T-helper 17 cell (primary cell): ENCODE measurements at places on chromosomes 1 and 21. TPM values are rescaled to one million over a fixed set of nuclear protein-coding genes. Genes with fewer than 3 reads are reported as not detected.
A peak's percentile ranks its signal among the peaks of the same experiment; 100 is the strongest.

GRCh38 chr1:234871710-234872271 is 256.8 kb downstream of the TOMM20 start:
- no peaks in the 10 kb centered on the region for H3K36me3 ChIP-seq
- no peaks in the 10 kb centered on the region for H3K27me3 ChIP-seq
- peaks cover 16% of the 10 kb centered on the region for H3K4me1 ChIP-seq
- peak overlapping the region; percentile 77 for H3K27ac ChIP-seq

DNA sequence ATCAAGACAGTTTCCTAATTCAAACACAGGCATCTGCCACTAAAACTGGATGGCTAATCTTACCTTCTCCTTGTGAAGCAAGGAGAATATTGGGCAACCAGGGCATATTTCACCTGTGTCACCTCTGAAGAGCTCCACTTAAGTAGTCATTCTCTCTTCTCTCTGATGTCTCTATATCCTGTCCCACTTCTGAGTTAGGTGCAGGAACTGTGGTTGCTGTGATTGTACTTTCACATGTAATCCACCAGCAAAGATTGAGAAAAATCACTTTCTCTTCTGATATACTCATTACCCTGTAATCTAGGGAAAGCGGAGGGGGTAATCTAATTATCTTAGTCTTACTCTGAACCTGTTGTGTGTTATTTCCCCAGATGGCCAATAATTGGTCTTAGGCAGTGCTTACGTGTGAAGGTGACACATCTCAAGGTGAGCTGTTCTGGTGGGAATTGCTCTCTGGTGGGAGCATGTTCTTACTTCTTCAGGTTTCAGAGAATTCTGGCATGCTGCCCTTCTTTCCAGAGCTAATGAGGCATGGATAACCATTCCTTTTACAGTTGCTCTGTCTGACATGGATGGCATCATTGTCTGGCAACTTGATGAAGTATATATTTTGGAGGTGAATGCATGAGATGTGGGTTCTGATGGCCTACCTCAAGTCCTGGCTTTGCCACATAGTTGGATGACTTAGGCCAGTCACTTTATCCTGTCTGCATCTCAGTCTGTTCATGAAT is 12.0 kb downstream of the XCL2 start:
- no peaks in the 10 kb centered on the region for H3K27me3 ChIP-seq
- peak overlapping the region; percentile 68 for H3K27ac ChIP-seq
- no peaks in the 10 kb centered on the region for H3K36me3 ChIP-seq
- peak overlapping the region; percentile 75 for H3K4me3 ChIP-seq
- peaks cover 50% of the 10 kb centered on the region for H3K4me1 ChIP-seq
- no peak for DNase-seq

- peaks cover 8% of the 10 kb centered on the region for H3K36me3 ChIP-seq
- DNase-seq: peak; percentile 56
- no peaks in the 10 kb centered on the region for H3K27me3 ChIP-seq
- H3K4me1 ChIP-seq: peaks cover 49% of the 10 kb centered on the region
These were observed 36.0 kb upstream of the IL19 start for GRCh38 chr1:206734499-206735142.

GRCh38 chr1:228743405-228743804 is 8.1 kb downstream of the RHOU start:
- no peak for DNase-seq
- peak overlapping the region; percentile 49 for H3K27ac ChIP-seq
- H3K4me1 ChIP-seq: peaks cover 19% of the 10 kb centered on the region
- no peaks in the 10 kb centered on the region for H3K27me3 ChIP-seq

The ACTL8 gene
- total RNA-seq: not detected

DNA sequence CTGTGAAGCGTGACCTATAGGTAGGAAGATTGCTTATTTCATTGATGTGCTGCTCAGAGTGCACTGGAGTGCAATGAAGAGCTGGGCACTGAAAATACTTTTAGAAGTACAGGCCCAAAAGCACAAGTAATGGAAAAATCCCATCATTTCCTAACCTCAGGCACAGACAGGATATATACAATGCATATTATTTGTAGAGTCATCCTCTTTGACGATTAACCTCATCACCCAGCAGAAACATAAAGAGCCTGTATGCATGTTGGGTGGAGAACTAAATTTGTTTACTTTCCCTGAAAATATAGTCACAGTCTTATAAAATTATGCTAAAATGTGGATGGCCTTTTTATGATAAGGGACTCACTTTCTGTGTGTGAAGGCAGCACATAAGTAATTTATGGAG is 98.1 kb downstream of the TNNI3K start:
- H3K27ac ChIP-seq: no peak overlapping the region
- H3K4me1 ChIP-seq: no peaks in the 10 kb centered on the region
- no peaks in the 10 kb centered on the region for H3K27me3 ChIP-seq
- no peak for DNase-seq
- H3K4me3 ChIP-seq: no peak overlapping the region
- no peaks in the 10 kb centered on the region for H3K36me3 ChIP-seq

DNA sequence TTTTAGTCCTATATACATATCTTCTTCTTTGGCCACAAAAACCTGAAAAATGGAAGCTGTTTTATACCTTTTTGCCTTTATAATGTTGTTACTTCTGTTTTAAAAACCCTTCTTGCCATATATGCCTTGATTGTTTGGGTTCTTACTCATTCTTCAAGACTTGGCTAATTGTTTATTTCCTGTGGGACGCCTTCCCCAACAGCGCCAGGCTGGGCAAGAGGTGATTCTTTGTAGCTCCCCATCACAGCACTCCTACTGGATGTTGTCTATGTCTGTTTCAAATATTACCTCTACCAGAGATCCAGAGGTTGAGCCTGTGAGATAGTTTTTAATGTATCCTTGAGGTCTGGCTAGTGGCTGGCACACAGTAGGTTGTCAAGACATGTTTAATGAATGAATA is 73.2 kb upstream of the CYP2J2 start:
- H3K27ac ChIP-seq: no peak overlapping the region
- H3K27me3 ChIP-seq: peaks cover 51% of the 10 kb centered on the region
- H3K4me3 ChIP-seq: no peak overlapping the region
- H3K4me1 ChIP-seq: no peaks in the 10 kb centered on the region
- no peaks in the 10 kb centered on the region for H3K36me3 ChIP-seq

The TAS1R1 gene
- total RNA-seq: not detected

- H3K27ac ChIP-seq: no peak overlapping the region
- H3K36me3 ChIP-seq: no peaks in the 10 kb centered on the region
- H3K27me3 ChIP-seq: peaks cover 33% of the 10 kb centered on the region
- H3K4me3 ChIP-seq: no peak overlapping the region
These were observed 2.1 kb downstream of the CLCA1 start for GRCh38 chr1:86470859-86471258.

DNA sequence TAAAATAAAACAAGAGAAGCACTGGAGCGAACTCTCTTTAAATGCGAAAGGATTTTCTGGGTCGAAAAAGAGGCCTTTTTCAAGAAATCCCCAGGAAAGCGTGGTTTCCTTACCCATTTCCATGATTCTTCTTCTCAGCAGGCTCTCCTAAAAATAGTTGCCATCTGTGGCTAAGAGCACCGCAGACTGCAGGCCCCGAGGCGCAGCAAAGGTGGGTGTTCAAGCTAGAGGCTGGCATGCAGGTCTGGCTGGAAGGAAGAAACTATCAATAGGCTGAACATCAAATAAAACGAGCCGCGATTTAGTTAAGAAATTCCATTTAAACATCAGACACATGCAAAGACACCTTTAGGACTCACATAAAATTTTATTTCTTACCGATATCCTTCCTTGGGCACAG is 135.1 kb downstream of the ADAMTS1 start:
- DNase-seq: no peak
- H3K27ac ChIP-seq: no peak overlapping the region

DNA sequence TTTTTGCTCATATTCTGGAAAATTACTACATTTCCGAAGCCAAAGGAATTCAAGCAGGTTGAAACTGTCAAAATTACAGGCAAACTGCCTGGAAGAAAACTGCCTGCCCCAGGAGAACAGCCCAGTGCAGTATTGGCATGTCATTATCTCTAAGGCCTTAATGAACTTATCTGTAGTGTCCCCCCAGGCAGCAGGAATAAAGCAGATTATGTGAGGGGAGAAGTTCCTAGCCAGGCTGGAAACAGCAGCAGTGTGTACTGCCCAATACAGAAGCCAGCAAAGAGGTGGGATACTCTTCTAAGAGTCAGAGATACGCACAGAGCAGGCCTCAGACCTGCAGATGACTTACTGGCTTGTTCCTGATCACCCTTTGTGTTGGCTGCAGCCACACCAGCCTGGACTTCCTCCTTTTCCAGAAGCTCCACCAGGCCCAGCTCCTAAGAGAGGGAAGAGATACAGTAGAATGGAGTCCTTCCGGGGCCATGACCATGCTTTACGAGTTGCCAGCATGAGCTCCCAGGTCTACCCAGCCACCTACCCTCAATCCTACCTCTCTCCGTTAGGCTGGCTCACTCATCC is 11.7 kb downstream of the IQGAP3 start:
- H3K36me3 ChIP-seq: no peaks in the 10 kb centered on the region
- H3K4me1 ChIP-seq: no peaks in the 10 kb centered on the region
- H3K27me3 ChIP-seq: no peaks in the 10 kb centered on the region
- H3K4me3 ChIP-seq: no peak overlapping the region
- no peak for DNase-seq
- no peak overlapping the region for H3K27ac ChIP-seq

- peaks cover 4% of the 10 kb centered on the region for H3K36me3 ChIP-seq
- peaks cover 5% of the 10 kb centered on the region for H3K4me1 ChIP-seq
These were observed 55.9 kb upstream of the BTG3 start for GRCh38 chr21:17668479-17669140.

- H3K27me3 ChIP-seq: no peaks in the 10 kb centered on the region
- no peaks in the 10 kb centered on the region for H3K4me1 ChIP-seq
- H3K27ac ChIP-seq: no peak overlapping the region
- H3K4me3 ChIP-seq: no peak overlapping the region
- DNase-seq: no peak
These were observed 7.5 kb upstream of the GPR153 start for GRCh38 chr1:6268415-6268814.

GRCh38 chr1:30768159-30768829 is 10.7 kb upstream of the LAPTM5 start:
- H3K27me3 ChIP-seq: no peaks in the 10 kb centered on the region
- no peak for DNase-seq
- H3K4me3 ChIP-seq: no peak overlapping the region
- no peak overlapping the region for H3K27ac ChIP-seq

GRCh38 chr1:76786222-76786621 is 81.1 kb upstream of the ST6GALNAC5 start:
- no peak overlapping the region for H3K27ac ChIP-seq
- peaks cover 5% of the 10 kb centered on the region for H3K27me3 ChIP-seq
- H3K4me1 ChIP-seq: no peaks in the 10 kb centered on the region
- DNase-seq: no peak
- H3K36me3 ChIP-seq: no peaks in the 10 kb centered on the region

DNA sequence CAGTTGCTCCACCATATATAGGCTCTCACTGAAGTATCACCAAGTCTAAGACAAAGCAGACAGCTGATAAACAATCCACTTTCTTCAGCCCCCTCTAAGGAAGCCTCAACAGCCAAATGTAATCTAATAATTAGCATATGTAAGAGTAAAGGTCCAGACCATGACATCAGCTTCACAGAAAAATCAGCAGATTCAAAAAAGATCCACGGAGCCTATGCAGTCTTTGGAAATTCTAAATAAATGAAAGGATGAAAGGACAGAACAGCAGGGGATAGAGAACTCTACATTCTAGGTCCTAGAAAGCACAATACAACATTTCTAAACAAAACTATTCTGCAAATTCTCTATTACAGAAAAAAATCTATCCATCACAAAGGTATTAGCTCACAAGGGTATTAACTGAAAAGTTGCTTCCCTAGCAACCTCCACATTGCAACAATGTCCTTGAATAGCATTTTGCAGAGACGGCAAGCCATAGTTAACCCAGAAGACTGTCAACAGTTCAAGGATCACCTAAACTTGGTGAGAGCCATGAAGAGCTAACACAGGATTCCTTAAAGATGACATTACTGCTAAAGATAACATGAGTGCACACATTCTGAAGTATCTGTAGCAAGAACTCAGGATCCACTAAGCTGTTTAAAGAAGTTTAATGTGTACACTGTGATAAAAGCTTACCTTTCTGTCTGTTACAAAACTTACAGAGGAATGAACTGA is 74.3 kb downstream of the SIPA1L2 start:
- no peak overlapping the region for H3K4me3 ChIP-seq
- H3K4me1 ChIP-seq: peaks cover 4% of the 10 kb centered on the region
- H3K27ac ChIP-seq: no peak overlapping the region
- H3K36me3 ChIP-seq: no peaks in the 10 kb centered on the region
- DNase-seq: no peak

DNA sequence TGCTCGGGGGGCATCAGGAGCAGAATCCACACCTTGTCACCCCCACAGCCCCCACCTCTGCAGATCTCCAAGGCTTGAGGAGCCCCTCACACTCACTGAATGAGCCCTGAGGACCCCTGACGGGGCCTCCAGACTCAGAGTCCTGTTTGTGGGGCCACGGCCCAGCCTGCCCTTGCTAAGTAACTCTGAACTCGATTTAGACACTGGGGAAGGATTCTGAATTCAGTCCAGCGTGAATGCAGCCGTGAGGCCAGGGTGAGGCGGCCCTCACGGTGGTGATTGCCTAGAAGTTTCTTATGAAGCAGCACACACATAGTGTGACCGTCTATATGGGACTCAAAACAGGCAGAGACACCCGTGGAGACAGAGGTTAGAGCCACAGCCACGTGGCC is 58.9 kb upstream of the ADARB1 start:
- no peak overlapping the region for H3K27ac ChIP-seq
- DNase-seq: no peak

DNA sequence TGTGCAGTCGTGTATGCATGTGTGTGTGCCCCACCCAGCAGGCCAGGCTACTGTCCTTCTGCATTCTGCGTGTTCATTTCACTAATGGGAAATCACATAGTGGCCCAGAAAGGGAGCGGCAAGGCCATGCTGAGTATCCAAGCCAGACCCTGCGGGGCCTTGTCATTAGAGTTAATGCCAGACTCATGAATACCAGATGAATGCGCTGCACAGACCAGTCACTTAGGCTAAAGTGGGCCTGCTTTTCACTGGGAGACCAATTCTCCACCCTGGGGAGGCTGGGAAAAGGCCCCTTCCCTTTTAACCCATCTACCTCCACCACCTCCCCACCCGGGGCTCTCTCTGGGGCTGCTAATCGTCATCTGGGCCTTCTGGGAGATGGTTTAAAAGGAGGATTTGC is 17.0 kb upstream of the GRIK3 start:
- H3K27ac ChIP-seq: no peak overlapping the region
- no peak overlapping the region for H3K4me3 ChIP-seq
- no peaks in the 10 kb centered on the region for H3K36me3 ChIP-seq
- peaks cover 50% of the 10 kb centered on the region for H3K27me3 ChIP-seq

- peaks cover 10% of the 10 kb centered on the region for H3K36me3 ChIP-seq
- peaks cover 8% of the 10 kb centered on the region for H3K4me1 ChIP-seq
- no peak overlapping the region for H3K4me3 ChIP-seq
- peak overlapping the region; percentile 68 for H3K27ac ChIP-seq
- H3K27me3 ChIP-seq: no peaks in the 10 kb centered on the region
These were observed 60.1 kb downstream of the SDCCAG8 start for GRCh38 chr1:243315893-243316292.

DNA sequence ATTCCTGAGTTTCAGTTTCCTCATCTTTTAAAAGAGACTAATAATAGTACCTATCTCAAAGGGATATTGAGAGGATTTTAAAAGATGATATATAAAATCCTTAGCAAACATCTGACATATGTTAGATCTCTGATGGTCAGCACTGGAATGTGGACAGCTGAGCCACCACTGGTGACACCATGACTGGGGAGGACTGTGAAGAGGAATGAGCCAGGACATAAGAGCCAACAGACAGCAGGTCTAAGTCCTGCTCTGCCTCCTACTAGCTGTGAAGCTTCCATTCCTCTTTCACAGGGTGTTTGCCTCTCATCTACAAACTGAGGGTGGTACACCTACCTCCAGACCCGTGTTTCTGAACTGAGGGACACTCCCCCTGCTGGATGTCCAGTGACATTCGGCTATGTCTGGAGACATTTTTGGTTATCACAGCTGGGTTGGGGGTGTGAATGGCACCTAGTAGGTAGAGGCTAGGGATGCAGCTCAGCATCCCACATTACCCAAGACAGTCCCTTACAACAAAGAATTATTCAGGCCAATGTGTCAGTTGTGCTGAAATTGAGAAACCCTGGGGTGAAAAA is 109.1 kb upstream of the OLIG2 start:
- H3K27ac ChIP-seq: no peak overlapping the region
- H3K36me3 ChIP-seq: peaks cover 2% of the 10 kb centered on the region
